ENCODE measurements at places on chromosomes 1 and 21.

DNA sequence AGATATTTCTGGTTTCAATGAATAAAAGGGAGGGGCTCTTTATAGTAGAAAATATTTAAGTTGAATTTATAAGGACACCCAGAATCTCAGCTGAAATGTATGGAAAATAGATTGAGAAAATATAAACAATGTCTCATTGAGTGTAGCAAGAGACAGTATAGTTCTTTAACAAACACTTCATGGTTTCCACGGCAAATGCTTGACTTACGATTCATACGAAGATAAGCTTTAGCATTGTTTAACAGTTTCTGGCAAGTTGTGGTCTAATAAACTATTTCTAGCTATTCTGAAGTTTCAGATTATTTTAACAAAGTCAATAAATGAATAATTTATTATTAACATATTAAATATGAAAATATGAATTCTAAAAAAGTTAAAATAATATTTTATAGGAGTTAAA is 1419.4 kb downstream of the KCNT2 start:
- no peak for DNase-seq

DNA sequence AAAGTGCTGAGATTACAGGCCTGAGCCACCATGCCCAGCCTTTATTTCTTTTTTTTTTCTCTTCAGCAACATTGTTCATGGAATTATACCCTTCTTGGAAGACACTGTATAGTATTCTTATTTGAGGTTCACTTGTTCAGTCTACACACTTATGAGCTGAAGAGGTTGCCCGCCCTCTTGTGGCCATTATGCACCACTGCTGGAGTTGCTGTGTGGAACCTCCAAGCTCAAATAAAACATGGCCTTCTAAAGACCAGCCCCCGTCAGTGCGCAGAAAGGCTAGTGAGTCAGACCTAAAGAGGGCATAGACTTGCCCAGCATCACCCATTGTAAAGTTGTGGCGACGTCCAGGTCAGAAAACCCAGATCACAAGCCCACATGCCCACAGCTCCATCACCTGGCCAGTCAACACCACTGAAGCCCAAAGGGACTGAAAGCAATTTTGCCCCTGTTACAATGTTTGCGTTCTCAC is 20.4 kb downstream of the LURAP1 start:
- DNase-seq = peak; percentile 23

DNA sequence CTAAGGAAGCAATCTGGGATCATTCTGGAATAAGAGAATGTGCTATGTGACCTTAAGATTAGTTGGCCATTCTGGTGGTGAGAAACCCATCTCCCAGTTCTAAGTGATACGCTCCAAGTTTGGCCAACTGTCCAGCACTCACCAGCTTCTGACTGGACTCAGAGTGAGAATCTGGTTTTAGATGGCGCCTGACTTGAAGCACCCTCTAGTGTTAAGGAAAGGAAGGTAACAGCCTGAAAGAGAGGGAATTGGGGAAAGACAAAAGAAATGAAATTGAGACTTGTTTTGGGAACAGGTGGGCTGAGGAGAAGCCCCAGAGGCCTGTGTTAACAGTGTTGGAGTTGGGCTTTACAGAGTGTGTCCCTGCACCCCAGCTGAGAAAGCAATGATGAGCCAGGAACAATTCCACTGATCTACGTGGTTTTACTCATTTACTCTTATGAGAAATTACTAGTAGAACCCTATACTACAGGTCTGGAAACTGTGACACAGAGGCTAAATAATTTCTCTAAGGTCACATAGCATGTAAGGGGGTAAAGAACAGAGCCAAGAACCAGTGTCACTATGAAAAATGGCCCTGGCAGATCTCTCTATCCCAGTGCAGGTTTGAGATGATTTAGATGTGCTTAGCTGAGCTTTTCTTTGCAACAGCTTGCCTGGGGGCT is 9.3 kb upstream of the FCAMR start:
- DNase-seq = no peak

- no peak for DNase-seq
Measured at GRCh38 chr1:156487862-156488261, 12.7 kb downstream of the MEF2D start.

DNA sequence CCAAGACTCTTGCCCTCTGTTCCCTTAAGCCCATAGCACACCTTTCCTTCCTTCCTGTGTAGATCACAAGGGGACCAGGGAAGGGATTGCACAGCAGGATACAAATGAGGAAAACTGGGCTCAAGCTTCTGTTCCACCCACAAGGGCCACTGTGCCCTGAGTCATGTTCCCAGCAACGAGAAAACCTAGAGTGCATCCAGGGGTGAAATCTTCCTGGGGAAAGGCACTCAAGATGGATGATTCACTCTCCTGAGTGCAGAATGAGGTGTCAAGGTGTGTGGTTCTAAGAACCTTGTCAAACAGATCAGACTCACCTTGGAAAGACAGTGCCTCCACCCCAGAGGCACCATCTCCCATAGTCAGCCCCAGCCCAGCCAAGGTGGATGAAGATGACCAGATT is 40.7 kb upstream of the EYA3 start:
- DNase-seq = no peak

DNA sequence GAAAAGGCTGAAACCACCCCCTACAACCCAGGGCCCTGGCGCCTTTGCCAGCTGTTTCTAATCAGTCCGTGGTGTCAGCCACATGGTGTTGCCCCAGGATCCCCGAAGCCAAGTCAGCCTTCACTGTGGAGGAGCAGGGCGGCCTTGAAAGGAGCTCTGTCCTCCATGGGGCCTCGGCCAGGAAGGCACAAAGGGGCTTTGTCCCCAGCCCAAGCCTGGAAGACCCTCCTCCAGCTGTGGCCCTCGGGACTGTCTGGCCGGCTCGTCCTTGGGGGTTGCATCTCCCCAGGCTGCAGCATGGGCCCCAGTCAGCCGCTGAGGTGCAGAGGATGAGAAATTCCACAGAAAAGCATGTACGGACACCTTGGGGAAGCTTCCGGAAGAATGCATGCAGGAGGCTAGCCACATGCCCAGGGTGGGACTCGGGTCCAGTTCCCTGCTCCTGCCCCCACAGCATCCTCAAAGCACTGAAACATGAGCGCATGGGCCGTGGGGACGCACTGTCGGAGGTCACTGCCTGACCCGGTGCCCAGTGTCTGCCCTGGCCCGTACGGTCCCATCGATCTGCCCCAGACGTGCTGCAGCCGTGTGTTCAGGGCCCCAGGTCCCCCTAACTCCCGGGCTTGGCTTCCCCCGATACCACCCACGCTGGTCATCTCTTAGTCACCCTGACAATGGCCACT is 38.6 kb upstream of the POFUT2 start:
- DNase-seq = peak; percentile 3

- no peak for DNase-seq
Measured at GRCh38 chr1:245997471-245998258, 509.4 kb downstream of the SMYD3 start.

Data from T-helper 1 cell (primary cell).